Omental fat pad (tissue), 4 donors: ENCODE measurements at places on chromosomes 5 and 9.
A peak's percentile ranks its signal among the peaks of the same experiment; 100 is the strongest.

GRCh38 chr5:24804221-24804681 lies 159.5 kb upstream of the CDH10 start:
- DNase-seq, result no peak

DNA sequence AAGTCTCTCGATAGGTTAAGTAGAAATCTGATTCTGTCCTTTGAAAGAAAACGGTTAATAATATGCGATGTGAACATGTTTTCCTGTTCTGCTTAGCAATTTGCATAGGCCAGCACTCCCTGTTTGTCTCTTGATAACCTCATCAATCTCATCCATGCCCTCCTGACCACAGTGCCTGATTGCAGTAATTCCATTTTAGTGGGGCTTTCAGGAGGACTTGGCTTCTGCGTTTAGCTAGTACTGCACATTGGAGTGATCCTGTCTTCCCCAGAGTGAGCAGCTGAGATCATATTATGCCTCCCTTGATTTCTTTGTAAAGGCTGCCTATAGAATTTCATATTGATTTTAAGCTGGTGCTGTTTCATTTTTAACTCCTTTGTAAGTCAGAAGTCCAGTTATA lies 335.9 kb upstream of the ISL1 start:
- DNase-seq, result no peak

DNA sequence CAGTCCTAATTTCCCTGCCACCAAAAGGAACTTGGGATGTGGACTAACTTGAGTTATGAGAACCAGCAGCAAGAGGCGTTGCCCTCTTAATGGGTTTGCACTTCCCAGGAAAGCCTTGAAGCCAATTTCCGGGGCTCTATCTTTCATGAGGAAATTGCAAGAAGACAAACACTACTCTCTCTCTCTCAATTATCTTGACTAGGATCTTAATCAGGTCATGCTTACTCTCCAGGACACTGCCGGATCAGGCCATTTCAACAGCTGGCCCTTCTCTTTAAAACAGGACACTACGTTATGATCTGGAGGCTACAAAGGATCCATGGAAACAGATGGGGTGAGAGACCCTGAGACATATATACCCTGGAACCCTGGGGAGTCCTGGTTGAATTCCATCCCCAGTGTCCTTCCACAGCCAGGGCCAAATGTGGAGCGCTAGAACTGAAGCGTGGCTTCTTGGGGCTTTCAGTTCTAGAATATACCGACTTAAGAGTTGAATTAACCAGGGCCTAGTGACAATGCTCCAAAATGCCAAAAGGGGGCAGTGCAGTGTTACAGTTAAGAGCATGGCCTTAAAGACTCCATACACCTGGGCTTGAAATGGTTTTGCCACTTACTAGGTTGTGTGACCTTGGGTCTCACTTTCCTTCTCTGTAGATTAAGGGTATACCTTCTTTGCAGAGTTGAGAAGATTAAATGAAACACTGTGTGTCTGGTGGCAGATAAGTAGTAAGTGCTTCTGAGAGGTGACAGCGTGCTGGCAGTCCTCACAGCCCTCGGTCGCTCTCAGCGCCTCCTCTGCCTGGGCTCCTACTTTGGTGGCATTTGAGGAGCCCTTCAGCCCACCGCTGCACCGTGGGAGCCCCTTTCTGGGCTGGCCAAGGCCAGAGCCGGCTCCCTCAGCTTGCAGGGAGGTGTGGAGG lies 21.1 kb downstream of the FAM219A start:
- peak; percentile 27 for DNase-seq

DNA sequence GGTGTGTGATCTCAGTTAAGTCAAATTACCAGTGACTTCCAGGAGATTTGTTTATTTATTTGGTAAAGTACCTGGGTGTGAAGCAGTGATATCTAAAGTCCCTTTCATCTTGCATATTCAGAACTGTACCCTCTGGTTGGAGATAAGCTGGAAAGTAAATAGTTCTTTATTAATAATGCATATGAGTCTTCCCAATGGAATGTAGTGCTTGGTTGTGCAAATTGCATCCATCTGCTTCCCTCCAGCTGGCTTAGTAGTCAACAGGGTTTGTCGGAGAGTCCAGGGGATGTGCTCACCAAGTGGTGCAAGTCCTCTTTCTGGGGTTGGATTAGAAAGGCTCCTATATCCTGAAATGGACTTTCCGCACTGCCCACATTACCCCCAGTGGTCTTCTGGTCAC lies 42.0 kb downstream of the TRPM3 start:
- DNase-seq, result no peak

DNA sequence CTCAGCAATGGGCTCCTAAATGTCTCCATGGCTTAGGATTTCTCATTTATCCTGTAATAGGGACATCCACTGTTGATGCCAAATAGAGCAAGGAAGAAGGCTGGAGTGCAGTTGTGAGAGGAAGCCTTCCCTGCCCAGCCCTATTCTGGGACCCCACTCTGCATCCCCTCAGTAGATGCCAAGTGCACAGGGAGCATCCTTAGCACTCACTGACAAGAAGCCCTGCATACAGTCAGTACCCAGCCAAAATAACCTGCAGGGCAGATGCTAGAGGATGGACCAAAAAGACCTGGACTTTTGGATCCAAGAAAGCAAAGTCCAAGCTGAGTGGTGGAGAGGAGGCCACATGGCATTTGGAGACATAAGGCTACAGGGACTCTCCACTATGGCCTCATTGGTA lies 113.5 kb upstream of the SPOCK1 start:
- DNase-seq, result no peak

- no peak for DNase-seq
Observed at GRCh38 chr9:16726029-16726428, 144.4 kb downstream of the BNC2 start.

DNA sequence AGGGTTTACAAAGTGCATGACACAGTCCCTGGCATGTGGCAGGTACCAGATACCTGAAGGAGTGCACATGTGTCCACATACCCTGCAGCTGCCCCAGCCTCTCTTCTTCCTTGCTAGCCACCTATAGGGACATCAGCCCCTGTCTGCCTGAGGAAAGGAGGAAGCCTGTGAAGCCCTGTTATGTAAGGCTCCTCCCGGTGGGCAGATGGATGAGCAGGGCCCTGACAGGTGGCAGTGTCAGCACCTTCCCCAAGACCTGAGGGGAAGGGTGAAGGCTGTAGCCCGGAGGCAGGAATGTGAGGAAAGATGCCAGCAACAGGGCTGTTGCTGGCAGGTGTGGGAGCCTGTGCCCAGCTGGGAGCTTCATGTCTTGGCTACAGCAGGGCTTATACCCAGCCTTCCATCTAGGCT lies 21.7 kb downstream of the TCF7 start:
- DNase-seq, result peak; percentile 16

GRCh38 chr9:35306283-35306682 lies 144.5 kb downstream of the UNC13B start:
- no peak for DNase-seq

DNA sequence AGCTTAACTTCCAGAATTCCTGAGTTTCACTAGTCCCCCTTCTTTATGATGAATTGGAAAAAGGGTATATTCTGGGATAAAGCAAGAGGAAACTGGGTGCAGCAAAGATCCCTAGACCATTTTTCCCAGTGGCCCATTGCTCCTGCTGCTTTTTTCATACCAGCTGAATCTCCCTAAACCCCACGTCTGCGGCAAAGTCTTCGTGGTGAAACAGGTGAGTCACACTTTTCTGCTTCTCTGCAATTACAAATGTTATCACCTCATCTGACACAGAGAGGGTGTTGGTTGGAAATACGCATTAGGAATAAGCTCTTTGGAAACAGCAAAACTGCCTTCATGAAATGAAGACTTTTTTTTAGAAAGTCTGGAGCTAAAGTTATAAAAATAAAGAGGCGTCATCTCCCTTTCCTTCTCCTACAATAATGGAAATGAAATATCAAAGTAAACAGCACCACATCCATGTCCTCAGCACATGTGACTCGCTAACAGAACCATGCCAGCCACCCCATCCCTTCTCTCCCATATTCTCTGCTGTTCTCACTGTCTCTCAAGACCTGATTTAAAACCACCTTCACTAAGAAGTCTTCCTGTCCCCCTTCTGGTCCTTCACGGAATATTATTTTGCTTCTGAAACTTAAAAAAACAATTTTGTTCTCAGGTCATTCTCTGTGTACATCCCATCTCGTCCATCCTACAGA lies 39.5 kb upstream of the GLRX start:
- no peak for DNase-seq

- DNase-seq, result no peak
Observed at GRCh38 chr5:1052641-1053390, 44.2 kb downstream of the NKD2 start.

DNA sequence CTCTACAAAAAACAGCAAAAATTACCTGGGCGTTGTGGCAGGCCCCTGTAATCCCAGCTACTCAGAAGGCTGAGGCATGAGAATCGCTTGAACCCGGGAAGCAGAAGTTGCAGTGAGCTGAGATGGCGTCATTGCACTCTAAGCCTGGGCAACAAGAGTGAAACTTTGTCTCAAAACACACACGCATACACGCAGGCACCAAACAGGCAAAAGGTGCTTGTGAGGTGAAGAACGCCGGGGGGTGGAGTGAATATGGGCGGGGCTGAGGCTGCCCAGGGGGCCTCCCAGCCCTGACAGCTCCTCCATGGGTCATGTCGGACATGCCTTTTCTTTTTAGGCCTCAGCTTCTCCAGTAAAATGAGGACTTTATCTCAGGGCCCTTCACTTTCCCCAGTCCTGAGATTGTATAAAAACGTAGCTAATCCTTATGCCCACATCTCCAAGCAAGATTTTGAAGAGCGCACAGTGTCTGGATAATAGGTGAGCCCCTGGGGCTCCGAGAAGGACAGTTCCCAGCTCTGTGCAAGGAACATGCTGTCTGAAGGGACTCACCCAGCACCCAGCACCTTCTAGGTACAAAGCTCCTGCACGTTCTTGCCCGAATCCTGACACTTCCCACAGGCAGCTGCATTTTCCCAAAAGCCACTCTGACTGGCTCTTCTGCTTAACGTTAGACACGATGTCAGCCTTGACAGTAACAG lies 168.3 kb downstream of the COL23A1 start:
- no peak for DNase-seq

- no peak for DNase-seq
Observed at GRCh38 chr5:35458824-35459207, 158.8 kb upstream of the SPEF2 start.

GRCh38 chr5:144035046-144035740 lies 135.3 kb downstream of the YIPF5 start:
- no peak for DNase-seq

- DNase-seq, result no peak
Observed at GRCh38 chr9:7794196-7794595, 5.4 kb downstream of the DMAC1 start.

GRCh38 chr9:78050421-78050820 lies 18.8 kb upstream of the GNAQ start:
- no peak for DNase-seq

GRCh38 chr5:160626322-160626721 lies 204.7 kb downstream of the PTTG1 start:
- DNase-seq, result no peak

DNA sequence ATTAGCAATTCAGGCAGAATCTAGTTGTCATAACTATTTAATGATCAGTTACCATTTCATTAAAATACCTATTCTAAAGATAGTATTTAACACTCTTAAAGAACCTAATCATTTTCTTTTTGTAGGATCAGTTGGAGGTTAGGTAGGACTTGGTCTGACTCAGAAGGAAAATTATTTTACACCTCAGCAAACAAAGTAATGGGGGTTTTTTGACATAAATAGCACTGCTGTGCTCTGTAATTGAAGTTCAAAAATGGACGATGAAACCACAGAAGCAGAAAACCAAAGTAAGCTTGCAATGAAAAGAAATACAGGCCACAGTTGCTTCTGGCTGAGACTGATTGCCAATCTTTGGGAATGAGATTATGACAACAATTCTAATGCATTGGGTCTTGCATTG lies 187.0 kb upstream of the TRPM3 start:
- no peak for DNase-seq

- DNase-seq, result no peak
Observed at GRCh38 chr9:137085920-137086530, 760 bp upstream of the MAN1B1 start.

DNA sequence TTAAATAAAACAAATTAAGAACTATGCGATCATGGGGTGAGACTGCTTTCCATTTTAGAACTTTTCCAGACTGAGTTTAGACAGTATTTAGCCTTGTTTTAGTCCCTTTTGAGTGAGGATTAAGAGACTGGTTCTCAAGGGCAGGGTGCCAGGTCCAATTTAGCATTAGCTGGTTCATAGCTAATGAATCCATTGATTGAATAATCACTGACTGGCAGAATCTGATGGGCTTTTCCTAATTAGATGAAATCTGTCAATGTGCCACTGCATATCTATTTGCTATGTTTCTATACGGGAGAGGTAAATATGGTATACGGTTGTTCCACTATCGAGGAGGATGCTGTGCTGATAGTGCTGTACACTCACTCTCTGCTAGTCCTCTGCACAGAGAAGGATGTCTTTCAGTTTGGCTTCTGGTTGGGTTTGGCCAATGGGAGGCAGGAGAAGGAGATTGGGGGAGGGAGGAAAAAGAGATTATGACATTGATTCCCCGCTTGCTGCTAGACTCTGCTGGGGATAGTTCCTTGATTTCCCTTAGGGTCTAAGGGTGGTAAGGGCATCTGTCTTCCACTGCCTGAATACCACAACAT lies 496.6 kb downstream of the CTNND2 start:
- no peak for DNase-seq

DNA sequence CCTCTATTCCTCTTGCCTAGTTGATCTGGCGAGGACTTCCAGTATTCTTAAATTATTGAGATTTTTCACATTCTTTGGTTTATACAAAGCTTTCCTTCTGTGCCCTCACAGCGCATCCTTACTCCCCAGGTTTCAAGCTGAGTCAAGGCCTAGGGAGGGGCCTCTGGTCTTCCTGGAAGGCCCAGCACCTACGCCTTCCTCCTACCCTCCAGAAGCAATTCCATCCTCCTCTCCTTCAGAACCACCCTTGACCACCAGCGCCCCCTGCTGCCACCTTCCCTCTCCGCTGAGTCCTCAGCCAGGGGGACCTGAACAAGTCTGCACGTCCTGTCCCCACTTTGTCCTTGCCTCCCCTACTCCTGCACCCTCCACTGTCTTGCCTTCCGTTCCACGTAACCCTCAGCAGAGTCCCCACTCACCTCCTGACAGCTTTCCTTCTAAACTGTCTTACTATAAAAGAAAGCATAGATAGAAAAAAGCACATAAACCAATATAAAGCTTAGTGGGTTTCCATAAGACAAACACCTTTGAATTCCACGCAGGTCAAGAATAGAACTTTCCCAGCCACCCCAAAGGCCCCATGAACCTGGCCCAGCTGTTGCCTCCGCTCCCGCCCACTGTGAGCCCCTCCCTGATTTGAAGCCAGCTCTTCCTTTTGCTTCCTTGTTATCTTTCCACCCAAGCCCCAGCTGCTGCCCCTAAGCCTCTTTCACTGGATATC lies 63.0 kb upstream of the CTSL start:
- DNase-seq, result peak; percentile 73
